NCI-H2029 treated with DMSO at 0.1 percent for 48 hours (cell line): ENCODE measurements at places on chromosomes 3 and 15.

- DNase-seq, result no peak
These were observed 23.9 kb upstream of the PLSCR2 start for GRCh38 chr3:146493221-146493620.

- no peak for DNase-seq
These were observed 47.5 kb upstream of the FAM98B start for GRCh38 chr15:38406436-38406835.

GRCh38 chr15:70643106-70643782 is 120.1 kb downstream of the UACA start:
- DNase-seq, result no peak

DNA sequence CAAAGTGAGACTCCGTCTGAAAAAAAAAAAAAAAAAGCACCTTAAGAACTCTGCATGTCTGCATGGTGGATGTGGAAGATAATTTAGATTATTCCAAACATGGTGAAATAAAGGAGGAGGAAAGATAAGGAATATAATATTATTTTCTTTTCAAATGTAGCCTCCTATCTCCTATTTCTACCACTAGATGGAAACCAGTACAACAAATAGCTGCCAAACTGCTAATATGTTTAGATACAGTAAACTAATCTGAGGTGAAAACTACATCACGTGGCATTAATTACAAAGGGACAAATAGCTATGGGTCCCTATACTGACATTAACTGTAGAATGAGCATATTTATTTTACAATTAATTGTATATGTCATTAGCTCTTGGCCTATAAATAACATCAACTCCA is 197.8 kb downstream of the TBC1D5 start:
- no peak for DNase-seq

DNA sequence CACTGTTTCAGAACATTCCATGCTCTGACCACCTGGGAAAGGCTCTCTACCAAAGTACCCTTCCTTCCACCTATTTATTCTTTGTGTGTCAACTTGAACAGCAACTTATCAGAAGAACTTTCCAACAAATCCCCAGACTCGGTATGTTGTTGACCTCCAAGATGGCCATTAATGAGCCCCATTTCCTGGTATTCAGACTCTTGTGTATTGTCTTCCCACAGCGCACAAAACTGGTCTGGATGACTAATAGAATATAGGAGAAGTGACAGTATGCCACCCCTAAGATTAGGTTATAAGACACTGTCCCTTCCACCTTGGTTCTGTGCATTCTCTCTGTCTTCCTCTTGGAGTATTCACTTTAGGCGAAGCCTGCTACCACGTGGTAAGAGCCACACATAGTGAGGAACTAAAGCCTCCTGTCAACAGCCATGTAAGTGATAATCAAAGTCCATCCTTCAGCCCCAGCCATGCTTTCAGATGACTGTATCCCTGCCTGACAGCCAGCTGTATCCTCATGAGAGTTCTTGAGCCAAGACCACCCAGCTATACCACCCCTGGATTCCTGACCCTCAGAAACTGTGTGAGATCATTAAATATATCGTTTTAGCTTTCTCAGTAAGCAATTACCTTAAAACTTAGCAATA is 481.7 kb downstream of the MAGI1 start:
- no peak for DNase-seq

- peak; percentile 43 for DNase-seq
These were observed 1159.8 kb upstream of the ALCAM start for GRCh38 chr3:104206925-104207324.

DNA sequence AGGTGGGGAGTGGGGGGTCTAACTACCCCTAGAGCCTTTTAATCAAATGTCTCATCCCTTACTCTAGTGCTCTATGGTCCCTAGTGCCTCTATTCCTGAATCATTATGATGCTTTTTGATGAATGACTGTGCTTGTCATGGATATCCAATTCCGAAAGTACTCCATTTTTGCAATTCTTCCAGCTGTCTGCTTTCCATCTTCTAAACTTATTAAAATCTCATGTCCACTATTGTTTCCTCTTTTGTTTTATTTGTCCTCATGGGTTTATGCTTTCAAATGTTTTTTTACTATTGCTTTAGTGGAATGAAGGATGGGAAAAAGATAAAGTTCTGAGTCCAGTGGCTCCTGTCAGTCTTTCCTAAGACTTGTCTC is 77.2 kb upstream of the KCNMB2 start:
- DNase-seq, result no peak
